A172 (cell line): ENCODE measurements at places on chromosomes 2 and 18.

- peak; percentile 76 for DNase-seq
These were observed 25.0 kb downstream of the SPEG start for GRCh38 chr2:219459460-219460311.

GRCh38 chr2:39550701-39551285, 113.7 kb upstream of the MAP4K3 start:
- peak; percentile 22 for DNase-seq

DNA sequence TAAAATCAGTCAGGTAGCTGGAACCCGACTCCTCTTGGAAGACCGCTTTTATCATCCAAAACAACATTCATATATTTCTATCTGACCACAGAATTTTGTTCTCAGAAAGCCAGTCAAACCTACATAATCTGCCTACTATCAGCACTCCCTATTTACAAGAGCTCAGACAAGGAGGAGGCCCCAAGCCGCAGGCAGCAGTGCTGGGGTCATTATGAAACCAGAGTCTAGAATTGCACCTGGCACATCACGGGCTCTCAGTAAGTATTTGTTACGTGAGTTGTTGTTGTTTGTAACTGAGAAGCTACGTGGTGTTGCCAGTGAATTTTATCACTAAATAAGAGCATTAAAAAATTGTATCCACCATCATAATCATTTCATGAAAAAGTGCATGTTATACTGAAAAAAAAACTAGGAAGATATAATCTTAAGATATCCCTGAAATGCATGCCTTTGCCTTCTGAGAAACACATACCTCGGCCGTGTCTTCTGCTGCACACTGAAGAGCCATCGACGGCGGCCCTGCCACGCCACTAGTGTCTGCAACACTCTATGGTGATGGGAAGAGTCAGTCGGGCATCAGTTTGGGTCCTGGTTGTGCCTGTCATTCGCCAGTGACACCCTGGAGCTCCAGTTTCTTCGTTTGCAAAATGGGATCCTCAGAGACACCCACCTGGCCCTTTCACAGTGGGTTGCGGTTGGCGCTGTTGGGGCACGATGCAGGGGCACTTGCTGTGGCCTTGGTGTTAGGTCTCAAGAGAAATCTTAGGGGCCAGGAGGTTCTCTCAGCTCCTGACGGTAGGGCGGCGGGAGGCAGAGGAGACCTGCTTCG, 505.9 kb downstream of the EIPR1 start:
- no peak for DNase-seq

DNA sequence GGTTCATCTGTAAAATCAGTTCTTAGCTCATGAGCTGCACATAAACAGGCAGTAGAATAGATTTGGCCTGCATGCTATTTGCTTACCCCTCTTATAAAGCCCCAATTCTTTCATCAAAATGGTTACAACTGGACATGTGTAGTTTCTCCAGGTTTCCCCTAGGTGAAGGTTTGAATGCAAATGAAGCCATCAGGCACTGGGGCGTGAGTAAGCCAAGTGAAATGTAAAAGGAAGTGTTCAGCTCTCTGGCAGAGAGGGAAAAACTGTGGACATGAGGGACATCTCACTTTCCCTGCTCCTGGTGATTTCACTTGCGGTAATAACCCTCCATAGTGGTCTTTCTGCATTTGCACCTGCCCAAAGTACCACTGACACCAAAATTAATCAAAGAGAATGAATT, 1402.3 kb upstream of the LRRTM1 start:
- no peak for DNase-seq

DNA sequence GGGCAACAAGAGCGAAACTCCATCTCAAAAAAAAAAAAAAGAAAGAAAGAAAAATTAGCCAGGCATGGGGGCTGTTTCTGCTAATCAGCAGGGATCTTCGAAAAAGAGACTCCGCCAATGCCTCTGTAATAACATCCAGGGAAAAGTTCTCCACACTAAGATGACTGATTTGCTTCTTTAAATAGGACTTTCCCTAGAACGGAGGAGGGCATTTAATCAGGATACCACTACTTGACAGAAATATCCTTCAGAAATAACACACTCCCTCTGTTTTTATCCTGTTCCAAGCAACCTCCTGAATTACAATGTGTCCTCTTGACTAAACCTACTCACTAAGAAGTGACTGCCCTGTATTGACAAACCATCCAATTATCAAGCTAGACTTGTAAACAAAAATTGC, 21.7 kb downstream of the REV1 start:
- no peak for DNase-seq

GRCh38 chr2:20103530-20103929, 52.1 kb upstream of the LAPTM4A start:
- peak; percentile 56 for DNase-seq

GRCh38 chr2:85244828-85245227, 83.0 kb downstream of the TGOLN2 start:
- no peak for DNase-seq

DNA sequence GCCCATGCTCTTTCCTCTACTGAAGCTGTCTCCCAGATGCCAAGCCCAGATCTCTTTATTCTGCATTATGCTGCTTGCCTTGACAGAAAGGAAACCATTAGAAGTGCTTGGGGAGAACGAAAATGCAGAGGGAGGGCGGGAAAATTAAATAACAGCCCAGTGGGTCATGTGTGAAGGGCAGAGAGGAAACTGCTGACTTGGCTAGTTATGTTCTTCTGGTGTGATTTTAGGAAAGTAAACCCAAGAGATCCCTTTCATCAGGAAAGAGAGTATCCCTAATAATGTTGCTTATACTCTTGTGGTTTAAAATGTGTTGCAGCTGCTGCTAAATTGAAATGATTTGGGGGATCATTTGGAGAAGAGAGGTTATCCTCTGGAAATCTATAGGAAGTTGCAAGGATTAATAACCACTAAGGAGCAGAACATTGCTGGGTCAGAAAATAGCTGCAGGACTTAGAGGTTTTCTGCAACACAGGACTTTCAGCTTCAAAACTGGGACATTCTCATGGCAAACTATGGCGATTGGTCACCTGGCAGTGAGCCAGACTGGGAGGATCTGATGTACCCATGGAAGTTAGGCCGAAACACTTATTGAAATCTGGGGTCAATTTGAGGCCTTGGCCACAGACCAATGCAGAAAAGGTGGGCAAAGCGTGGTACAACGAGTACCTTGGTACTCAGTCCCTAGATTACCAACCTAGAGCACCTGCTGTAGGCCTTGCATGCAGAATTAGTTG, 172.2 kb downstream of the TMEM247 start:
- DNase-seq, result no peak

DNA sequence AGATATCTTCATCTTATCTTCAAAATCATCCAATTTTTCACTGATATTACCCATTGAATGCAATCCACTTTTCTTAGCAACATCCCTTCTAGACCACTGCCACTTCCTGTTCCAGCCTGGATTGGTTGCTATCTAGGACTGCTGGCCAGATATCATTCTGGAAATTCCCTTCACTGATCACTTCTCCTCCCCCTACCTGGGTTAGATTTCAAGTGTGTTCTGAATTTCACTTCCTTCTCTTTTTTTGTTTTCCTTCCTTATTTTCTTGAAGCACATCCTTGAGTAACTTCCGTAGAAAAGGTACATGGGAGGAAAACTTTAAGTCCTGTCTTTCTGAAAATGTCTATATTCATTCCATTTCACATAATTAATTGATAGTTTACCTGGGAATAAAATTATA, 82.0 kb upstream of the IL1R2 start:
- no peak for DNase-seq

GRCh38 chr2:166332106-166332505, 43.6 kb downstream of the SCN9A start:
- DNase-seq, result no peak

- peak; percentile 41 for DNase-seq
These were observed 66.3 kb downstream of the LIPG start for GRCh38 chr18:49628119-49628518.

GRCh38 chr18:2656237-2656980, 883 bp downstream of the SMCHD1 start:
- peak; percentile 20 for DNase-seq

GRCh38 chr2:16621316-16621715, 44.3 kb downstream of the CYRIA start:
- DNase-seq, result no peak

DNA sequence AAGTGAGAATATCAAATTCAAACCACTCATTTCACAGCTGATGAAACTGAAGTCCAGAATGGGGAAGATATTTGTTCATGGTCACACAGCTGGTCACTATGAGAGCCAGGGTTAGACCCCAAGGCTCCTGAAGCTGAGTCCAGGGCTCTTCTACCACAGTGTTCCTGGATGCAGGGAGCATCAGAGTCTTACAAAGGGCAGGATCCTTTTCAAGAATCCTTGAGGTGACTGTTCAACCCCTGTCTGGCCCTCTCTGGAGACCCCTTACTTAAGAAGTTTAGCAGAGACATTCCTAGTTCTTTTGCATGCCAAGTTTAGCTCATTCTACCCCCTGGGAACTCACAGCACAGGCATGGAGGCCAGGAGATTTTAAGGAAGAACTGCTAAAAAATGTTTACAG, 15.7 kb downstream of the PROKR1 start:
- no peak for DNase-seq

- DNase-seq, result no peak
These were observed 62.0 kb upstream of the DSG1 start for GRCh38 chr18:31255953-31256352.

- no peak for DNase-seq
These were observed 212.7 kb downstream of the DYM start for GRCh38 chr18:49247781-49248180.

- DNase-seq, result no peak
These were observed 29.2 kb upstream of the STK17B start for GRCh38 chr2:196200557-196200956.

DNA sequence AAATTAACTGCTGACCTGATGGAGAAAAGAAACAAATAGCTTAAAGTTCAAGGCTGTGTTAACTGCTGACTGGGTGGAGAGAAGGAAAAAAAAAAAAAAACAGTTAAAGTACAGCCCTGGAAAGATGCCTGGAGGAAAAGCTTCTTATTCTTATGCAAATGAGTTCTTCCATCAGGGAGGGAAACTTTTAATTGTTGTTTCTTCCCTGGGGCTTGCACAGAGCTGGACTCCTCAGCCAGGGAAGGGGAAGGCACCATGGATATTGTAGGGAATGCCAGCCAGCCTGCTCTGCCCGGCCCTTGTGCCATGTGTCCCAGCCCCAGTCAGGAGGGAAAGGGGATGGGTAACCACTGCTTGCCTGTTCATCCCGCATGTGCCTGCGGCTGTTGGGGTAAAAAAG, 833.1 kb upstream of the CRIM1 start:
- DNase-seq, result no peak

DNA sequence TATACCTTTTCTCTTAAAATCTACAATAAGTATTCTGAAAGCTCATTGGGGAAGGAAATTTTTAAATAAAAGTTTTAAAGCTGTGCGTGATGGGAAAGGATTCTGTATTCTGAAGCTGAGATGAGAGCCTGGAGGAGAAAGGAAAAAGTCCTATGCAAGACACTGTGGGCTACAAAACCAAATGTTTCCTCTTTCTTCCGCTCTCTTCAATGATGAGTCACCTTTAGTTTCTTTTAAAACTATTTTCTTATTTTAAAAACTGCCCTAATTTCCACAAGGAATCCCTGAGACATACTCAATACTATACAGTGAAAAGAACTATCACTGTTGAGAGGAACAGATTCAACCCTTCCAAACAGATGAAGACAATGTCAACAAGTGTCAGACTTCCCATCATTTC, 87.4 kb downstream of the INO80D start:
- DNase-seq, result no peak

- DNase-seq, result peak; percentile 53
These were observed 26.8 kb downstream of the AAK1 start for GRCh38 chr2:69616755-69617154.

DNA sequence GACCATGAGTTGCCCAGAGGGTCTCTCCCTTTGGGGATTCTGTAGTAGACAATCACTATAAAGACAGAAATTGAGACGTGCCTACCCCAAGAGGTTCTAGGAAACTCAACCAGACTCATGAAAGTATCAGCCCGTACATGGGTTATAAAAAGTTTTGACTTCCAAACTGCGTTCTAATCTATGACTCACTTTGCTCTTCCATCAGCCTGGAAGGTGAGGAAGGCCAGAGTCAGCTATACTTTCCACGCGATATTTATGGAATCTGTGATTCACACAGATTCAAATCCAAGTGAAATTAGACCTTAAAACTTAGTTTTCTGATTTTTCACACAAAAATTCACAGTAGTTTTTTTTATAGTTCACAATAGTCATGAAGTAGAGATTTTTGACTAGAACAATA, 7.7 kb upstream of the LYPD1 start:
- peak; percentile 36 for DNase-seq

DNA sequence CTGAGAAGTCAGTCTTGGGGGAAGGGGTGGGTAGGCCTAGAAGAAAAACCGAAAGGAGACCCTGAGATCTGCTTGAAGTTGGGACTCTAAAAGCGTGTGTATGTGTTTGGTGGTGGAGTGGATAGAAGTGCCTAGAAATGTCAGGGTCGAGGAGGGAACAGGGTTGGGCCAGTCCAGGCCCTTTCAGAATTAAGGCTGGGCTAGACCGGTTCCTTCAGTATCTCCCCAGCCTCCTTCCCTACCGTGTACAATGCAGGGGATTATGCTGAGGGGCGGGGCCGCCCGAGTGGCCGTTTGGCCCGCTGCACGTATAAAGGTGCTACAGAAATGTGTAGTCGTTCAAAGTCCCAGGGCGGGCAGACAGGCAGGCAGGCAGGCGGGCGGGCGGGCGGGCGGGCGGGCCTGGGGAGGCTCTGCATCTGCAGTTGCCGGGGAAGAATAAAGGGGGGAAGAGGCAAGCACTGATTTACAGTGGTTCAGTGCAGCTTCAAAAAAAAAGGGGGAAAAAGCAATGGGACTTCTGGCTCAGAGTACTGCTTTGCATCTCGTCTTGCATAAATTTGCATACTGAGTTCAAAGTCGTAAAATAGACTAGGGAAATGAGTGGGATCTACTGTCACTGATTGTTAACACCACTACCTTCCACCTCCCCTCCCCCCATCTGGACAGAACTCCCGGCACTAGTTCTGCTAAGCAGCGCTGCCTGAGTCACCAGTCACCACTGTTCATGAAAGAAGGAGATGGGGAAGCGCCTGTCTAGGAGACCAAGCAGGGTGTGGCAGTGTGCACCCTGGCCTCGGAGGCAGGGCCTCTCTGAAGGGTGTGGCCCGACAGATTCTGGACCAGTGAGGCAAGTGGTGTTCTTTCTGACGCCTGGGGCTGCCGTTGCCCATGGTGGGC, 3.6 kb downstream of the IGFBP2 start:
- peak; percentile 85 for DNase-seq

- peak; percentile 2 for DNase-seq
These were observed 43.1 kb downstream of the PELI1 start for GRCh38 chr2:64101141-64101591.

DNA sequence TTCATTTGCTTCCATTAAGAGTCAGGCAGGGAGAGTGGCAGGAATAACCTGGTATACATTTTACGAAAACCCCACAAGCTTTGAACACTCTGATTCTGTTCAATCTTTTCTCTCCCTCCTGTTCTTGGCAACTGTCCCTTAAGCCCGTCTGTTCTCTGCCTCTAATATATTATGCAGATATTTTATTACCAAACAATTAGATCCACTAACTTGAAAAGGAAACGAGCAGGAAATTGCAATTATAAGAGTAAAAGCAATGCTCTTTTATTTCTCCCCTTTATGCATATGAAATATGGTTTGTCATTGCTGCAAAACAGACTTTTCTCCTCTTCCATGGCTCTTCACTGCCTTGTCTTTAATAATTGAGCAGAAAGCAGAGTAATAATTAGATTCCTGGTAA, 149.1 kb upstream of the CELF4 start:
- DNase-seq, result no peak
